ENCODE measurements at places on chromosomes 11 and 22.

DNA sequence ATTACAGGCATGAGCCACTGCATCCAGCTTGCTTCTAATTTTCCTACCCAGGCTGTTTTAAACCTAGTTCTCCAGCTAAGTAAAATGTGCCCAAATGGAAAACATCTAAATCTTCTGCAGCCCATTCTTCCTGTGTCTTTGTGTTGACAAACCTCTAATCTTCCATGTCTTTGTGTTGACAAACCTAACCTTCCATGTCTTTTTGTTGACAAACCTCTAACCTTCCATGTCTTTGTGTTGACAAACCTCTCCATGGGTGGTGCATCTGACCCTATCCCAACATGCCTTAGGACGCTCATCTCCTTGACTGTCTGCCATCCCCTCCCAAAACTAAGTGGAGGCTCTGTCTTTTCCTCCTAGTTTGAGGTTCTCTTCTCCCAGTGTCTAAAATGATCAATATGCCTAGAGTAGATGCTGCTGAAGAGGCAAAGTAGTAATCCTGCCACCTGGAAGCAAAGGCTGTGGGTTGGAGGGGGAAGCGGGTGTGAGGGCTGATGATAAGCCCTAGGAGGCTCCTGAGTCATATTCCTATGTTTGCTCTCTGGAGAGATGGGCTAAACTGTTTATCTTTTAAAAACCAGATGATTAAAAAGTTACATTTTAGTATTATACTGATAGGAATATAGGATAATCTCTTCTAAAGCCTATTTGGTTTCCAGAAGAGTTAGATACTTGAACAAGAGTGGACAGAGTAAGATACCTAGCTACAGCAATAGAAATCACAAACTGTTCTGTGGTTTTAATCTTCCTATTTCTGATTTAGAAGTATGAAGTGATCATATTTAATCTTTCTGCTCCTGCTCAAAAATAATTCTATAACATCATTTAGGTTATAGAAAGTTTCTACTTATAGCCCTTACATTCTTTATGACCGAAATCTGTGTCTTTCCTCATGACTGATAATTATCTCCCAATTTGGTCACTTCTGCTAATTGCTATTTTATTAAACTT lies 7.9 kb downstream of the FEN1 start:
- DNase-seq, result no peak

- DNase-seq, result no peak
Measured at GRCh38 chr22:42328130-42328783, 57.8 kb upstream of the TCF20 start.

GRCh38 chr11:134760957-134761356 lies 348.9 kb upstream of the B3GAT1 start:
- DNase-seq, result no peak

DNA sequence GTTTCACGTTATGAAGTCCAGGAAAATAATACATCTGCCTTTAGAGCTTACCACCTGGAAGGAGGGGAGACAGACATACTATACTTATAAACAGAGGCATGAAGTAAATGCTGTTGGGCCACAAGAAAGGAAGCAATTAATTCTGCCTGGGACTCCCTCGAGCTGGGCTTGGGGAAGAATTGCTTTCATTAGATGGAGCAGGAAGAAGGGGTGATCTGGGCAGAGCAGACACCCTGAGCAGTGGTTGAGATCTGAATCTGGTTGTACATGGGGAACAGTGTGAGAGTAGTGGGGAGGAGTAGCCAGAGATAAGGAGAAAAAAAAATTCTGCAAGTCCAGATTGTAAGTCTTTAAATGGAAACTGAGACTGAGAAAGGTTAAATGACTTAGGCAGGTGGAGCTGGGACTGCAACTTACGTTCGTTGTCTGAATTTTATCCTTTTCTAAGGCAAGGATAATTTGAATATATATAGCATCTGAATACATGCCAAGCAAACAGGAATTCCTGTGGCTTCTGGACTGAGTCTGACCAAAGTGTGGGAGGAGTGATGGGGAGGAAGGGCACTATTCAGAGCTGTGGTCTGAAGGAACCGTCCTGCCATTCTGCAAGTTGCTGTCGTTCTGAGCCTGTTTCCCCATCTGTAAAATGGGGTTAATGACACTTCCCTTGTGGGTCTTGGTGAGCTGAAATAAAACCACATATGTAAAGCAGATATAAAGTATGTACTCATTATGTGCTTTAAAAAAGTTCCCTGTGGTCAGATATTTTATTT lies 7.9 kb downstream of the NCAM1 start:
- no peak for DNase-seq

DNA sequence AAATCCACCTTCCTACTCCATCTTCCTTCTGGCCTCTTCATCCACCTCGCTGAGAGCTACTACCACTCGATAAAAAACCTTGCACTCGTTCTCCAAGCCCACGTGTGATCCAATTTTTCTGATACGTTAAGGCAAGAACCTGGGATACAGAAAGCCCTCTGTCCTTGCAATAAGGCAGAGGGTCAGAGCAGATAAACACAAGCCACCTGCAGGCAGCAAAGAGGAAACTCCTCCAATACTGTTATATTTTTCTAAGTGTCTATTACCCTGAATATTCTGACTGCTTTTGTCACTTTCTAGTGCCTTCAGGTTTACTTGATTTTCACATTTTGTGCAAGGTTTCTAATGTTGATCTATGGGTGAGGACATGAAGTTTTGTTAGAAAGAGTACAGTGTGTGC lies 26.6 kb downstream of the TRIM5 start:
- DNase-seq, result no peak

DNA sequence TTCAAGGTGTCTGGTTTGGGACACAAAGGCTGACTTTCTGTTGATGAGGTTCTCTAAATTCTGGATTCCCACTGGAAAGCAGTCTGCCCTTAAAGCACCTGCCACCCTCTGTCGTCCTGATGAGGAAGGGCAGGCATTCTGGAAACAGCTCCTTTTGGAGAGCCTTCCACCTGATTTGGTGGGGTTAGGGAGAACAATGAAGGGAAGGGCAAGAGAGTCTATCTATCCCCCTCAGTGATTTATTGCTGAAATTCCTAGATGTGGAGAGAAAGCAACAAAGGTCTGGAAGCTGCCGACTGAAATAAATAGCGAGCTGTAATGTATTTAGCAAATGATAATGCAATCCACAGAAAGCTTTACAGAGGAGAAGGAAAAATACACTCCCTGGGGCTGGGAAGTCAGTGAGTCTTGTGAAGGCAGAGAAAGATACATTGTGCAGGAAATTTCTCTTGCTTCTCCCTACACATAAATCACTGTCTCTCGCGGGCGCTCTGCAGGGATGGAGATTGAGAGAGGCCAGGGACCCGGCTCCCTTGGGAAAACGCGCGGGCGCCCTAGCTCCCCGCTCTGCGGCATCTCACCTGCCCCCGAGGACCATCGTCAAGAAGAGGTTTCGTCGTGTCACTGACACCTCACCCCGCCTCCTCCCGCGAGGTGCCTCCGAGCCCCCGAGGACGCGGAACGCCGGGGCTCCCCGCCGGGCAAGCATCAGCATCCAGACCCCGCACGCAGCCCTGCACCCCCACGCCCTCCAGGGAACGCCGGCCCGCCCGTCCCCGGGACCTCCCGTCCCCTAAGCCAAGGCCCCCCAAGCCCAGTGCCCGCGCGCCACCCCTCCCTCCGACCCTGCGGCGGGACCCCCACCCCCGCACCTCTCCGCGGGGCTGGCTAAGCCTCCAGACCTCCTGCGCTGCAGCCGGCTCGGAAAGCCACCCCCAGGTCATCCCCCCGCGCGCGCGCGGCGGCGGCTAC lies 673 bp downstream of the CDON start:
- DNase-seq, result no peak

DNA sequence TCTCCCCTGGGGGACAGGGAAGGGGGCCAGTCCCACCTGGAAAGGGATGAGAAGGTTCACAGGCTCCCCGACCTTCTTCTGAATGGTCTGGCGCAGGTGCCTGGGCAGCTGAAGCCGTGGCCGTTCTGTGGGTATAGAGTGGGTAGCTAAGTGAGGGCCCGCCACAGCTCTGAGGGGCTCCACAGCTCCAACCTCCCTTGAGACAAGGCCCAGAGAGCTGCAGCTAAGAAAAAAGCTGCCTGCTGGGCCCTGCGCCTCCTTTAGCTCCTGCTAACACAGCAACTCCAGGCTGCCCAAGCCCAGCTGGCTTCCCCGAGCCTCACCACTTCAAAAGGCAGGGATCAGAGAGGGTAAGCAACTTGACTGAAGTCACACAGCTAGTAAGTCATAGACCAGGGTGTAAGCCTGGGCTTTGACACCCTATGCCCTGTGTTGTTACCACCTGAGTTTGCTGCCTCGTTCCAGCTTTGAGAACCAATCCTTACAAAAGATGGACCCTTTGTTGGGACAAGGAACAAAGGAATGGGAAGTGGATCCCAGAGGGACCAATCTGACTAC lies 18.5 kb downstream of the MYBPC3 start:
- no peak for DNase-seq

DNA sequence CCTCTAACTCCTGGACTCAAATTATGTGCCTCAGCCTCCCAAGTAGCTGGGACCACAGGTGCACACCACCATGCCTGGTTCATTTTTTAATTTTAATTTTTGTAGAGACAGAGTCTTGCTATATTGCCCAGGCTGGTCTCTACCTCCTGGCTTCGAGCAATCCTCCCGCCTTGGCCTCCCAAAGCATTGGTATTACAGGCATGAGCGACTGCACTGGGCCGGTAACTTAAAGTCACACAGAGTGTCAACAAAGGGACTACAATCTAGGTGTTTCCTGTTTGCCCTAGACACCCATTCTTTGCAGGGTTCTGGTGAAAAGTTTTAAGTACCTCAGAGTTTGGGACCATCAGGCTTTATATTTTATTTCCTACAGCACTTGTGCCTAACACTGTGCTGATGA lies 8.4 kb downstream of the UVRAG start:
- DNase-seq, result no peak

GRCh38 chr11:93166194-93166593 lies 31.6 kb downstream of the SLC36A4 start:
- DNase-seq, result no peak

DNA sequence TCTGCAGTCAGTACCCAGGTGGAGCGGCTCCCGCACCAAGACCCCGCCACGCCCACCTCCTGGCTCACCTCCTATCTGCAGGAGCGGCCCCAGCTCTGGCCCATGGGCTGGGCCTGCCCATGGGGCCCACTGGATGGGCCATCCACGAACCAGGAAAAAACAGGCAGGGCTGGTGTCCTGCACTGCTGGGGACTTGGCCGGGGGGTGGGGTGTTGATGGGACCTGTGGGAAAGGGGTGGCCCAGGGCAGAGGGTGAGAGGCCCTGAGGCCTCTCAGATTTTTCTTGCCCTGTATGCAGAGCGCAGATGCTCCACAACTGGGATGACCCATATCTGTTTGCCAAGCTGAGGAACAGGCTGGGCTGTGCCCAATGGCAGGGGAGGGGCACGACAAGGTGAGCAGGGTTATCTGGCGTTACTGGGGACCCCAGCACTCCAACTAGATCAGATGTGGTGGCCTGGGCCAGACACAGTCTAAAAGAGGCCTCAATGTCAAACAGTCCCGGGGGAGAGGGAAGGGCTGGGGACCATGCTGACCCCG lies 2.7 kb upstream of the PIM3 start:
- no peak for DNase-seq

DNA sequence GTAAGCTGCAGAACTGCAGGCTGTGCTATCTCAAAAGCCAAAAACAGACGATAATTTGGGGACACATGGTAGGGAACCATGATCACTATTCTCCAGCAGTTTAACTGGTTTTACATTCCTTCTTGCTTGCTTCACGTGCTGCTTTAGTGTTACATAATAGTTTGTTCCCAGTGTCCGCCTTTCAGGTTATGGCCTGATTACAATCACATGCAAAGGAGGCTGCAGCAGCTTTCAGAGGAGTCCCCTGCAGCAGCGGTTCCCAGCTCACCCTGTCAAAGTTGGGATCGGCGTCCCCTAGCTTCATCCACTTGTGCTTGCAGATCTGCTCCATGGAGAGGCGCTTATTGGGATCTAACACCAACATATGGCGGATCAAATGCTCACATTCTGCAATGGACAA lies 39.2 kb upstream of the APOA1 start:
- DNase-seq, result no peak

Measured in NCI-H1930 (cell line).